ENCODE measurements at places on chromosomes 12 and 14. TPM values are rescaled to one million over a fixed set of nuclear protein-coding genes. Genes with fewer than 3 reads are reported as not detected.

DNA sequence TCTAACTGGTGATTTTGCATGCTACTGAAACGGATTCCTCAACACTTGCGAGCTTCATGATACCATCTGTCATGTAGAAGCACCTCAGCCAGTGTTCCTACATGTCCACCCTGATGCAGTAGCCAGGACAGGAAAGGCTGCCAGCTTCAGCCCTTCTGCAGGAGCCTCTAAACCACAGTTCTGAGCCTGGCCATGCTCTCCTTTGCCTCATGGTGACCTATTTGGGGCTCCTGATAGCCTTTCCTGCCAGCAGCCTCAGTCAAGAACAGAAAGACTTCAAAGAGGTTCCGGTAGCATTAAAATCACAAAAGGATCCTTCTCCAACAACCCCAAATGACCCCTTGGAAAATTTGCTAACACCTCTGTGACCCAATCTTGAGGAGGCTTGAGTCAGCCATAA is 96.0 kb downstream of the CNTN1 start:
- no peak for DNase-seq

DNA sequence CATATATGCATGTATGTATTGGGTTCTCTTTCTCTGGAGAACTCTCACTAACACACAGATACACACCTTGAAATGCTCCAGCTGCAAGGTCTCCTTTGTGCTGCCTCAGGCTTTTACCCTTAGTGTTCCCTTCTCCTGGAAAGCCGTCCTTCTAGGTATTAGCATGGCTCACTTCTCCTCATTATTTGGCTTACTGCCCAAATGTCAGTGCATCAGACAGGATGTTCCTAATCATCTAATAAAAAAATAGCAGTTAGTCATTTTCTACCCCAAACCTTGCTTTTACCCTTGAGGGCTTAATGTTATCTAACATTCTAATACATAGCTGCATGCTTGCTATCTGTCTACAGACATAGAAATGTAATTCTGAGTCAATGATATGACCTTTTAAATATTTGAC is 109.0 kb upstream of the SLC16A7 start:
- DNase-seq, result no peak

GRCh38 chr14:29982171-29982570 is 54.5 kb upstream of the PRKD1 start:
- DNase-seq, result no peak

DNA sequence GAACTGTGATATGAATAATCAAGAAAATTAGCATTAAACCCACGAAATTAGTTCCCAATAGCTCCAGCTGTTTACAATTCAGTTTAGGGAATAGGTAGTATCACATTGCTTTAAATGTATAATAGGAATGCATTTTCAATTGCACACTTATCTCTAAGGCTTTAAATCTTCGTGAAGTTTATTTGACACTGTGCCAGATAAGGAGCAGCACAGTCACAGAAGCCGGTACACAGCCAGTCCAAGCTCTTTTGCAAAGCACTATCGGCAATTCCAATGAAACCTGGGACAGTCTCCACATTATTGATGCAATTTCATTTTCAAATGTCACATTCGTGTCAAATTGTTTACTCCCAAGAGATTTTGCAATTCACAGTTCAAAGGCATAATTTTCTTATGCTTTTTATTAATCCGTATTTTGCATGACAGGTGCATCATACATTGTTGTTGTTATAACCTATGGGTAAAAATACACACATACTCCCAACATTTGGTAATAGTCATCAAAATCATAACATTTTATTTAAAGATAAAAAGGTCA is 602.8 kb downstream of the RPS29 start:
- DNase-seq, result no peak

GRCh38 chr12:68832504-68832867 is 24.5 kb downstream of the MDM2 start:
- no peak for DNase-seq

- no peak for DNase-seq
These were observed 403.5 kb downstream of the SLC16A7 start for GRCh38 chr12:59999291-59999690.

- no peak for DNase-seq
These were observed 2.3 kb upstream of the TRAFD1 start for GRCh38 chr12:112122823-112123690.

GRCh38 chr14:64260418-64260817 is 33.8 kb downstream of the ESR2 start:
- DNase-seq, result no peak

- DNase-seq, result no peak
These were observed 541 bp downstream of the GOLT1B start for GRCh38 chr12:21502164-21502496.

- no peak for DNase-seq
These were observed 91.1 kb upstream of the BCL11B start for GRCh38 chr14:99363051-99363450.

GRCh38 chr14:38743966-38744584 is 359.0 kb downstream of the SEC23A start:
- no peak for DNase-seq

GRCh38 chr12:25420116-25420515 is 133.0 kb downstream of the LMNTD1 start:
- DNase-seq, result no peak

DNA sequence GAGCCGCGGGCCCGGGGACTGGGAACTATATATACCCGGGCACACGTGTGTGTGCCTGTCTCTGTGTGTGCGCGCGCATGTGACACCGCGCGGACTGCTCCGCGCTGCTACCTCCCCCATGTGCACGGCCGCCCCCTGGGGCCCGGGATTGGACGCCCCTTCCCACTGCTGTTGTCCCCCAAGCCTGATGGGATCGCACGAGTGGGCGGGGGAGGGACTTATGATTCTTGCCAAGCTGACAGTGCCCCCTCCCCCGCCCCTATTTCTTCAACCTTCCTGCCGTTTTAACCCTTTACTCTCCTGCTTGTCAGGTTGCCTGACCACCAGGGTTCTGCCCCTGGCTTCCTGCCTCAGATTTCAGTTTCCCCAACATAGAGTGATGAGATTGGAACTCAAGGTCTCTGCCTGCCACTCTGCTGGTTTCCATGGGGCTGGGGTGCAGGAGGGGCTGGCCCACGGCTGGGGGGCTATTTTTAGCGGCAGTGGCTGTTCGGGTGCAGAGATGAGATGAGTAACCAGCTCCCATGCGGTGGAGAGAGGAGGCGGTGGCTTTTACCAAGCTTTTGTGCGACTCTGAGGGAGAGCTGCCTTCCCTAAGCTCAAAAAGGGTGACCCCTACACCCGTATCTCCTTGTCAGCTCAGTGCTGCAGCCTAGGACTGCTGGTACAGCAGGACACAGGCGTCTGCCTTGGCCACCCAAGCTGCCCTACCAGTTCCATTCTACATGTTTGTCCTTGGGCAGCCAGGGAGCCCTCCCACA is at the start of gene DDN:
TSS of gene DDN (minus strand) at position 5 of the 761 bp plus-strand sequence. CDS start 88 bp downstream, outside the sequence.
- peak; percentile 45 for DNase-seq

GRCh38 chr12:20585913-20586312 is 109.2 kb upstream of the SLCO1C1 start:
- no peak for DNase-seq

GRCh38 chr12:117339104-117339503 is 22.3 kb downstream of the NOS1 start:
- no peak for DNase-seq

DNA sequence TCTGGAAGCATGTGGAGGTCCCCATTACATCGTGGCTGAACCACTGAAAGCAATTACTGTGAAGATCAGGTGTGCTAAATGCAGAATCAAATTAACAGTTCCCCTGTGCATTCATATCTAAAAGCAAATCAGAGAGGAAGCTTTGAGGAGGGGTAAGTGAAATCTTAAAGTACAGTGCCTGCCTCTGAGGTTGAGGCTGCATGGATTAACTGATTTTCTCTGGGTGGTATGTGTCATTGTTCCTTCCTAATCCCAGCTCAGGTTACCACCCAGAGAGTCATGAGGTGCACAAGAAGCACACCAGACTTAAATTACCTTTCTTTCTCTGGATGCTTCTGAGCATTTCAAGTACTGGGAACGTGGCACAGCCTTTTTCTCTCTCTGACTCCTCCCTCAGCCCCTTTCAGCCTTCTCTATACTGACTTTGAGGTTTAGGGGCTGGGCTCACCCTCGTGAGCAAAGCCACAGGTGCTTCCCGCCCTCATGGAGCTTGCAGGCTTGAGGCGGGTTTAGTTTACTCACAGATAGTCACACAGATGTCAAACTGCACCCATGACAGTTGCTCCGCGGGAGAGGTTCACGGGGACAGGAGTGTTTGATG is 237.6 kb upstream of the CRY1 start:
- no peak for DNase-seq

Gene SPPL3
- 39.7 TPM for total RNA-seq

Gene INSM2
- total RNA-seq, result not detected

Gene LUM
- 0.69 TPM for total RNA-seq

Gene SLC17A8
- not detected for total RNA-seq

Gene TAS2R8
- not detected for total RNA-seq

Data from HCT116 (cell line).